Brain pericyte (primary cell): ENCODE measurements at places on chromosomes 6 and 20.

GRCh38 chr20:57829336-57829735, 119.5 kb upstream of the PMEPA1 start:
- DNase-seq: no peak

DNA sequence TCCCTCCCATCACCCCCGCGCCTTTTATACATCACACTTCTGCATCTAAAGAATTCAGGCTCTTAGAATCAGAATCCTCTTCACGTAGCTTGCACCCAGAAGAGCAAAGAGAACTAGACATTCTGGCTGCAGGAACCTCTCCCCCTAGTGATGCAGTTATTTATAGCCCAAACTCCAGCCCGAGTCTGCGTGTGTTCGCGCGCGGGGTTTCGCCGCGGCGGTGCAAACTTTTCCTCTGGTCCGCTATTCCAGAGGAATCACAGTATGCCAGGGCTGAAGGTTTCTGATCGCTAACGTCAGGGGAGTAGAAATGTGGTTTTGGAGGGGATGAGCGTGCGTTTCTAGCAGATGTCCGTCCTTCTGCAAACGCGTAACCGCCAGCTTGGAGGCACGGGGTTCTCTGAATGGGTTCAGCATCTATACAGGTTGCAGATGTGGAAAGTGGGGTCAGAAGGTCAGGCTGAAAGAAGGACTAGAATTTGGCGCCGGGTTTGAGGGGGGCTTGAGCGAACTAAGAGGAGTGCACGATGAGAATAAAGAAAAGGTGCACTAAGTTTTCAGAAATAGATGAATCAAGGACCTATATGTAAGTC, 1.8 kb downstream of the EPHA7 start:
- no peak for DNase-seq

DNA sequence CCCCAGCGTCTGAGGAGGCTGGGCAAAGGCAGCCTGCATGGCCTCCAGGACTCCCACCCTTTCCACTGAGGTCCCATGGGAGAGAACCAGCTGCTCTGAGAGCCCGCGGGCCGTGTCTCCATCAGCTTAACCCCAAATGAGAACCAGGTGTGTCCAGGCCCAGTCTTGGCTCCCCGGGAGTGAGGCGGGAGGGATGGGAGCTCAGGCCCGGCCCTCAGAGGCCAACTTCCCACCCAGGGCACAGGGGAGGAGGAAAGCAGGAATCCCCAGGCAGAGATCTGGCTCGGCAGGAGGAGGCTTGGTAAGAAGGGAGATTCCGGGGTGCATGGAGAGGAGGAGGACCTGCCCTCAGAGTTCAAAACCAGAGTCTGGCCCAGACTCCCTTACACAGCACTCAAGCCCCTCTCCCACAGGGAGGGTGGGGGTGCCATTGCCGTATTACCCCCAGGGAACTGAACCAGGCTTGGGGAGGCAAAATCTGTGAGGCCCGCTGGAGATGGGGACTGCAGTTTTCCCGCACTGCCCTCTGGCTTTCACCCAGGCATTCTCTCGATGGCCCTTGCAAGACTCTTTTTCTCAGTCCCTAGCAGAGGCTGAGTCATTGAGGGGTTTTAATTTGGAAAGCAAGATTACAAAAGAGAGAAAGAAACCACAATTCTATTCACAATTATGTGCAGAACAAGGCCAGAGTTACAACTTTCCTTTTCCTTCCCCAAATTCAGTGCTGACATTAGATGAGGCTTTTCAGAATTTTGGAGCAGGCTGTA, 17.1 kb downstream of the FOXF2 start:
- no peak for DNase-seq

DNA sequence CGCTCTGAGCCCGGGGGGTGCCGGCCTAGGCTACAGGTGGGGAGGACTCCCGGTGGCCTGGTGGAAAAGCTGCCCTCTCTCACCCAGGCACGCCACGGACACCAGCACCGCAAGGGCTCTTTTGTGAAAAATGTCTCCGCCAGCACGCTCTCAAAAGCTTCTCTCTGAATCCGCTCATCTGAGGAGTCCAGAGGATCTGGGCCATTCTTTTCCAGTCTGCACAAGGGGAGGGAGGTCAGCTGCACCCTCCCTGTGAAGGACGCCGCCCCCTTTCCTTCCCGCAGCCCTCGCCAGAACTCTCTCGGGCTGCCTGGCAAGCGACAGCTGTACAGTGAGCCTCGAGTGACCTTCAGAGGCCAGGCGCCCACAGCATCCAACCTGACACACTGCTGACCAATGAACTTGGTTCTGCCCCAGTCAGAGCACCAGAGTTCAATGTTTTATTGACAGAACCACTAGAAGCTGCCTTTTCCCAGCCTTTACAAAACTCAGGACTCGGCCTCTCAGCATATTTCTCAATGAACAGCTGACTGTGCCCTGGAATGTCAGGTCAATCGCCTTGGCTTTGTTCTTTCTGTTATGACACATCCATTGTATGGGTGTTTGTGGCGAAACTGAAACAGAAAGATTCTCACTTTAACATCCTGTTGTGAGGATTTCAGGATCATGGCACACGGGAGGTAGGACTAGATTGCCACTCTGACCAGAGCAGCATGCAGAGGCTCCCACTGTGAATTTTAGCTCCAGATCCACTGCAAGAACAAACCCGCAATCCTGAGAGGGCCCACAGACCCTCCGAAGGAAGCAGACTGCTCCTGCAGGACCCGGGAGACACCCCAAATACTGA, 26.7 kb downstream of the SERPINB9 start:
- peak; percentile 86 for DNase-seq

DNA sequence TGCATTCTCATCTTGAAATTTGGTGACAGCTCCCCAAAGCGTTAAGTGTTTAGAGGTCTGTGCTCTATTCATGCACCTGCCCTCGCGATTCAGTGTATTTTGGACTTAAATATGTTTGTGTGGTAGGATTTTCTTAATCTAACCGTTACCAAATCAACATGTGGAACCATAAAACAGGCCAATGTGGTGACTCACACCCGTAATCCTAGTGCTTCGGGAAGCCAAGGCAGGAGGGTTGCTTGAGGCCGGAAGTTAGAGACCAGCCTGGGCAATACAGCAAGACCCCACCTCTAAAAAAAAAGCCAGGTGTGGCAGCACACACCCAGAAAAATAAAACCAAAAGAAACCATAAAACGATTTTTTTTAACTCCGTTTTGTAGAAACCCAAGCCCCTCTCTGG, 31.5 kb downstream of the PYGB start:
- no peak for DNase-seq

- DNase-seq: peak; percentile 21
These were observed 97.2 kb downstream of the KIF16B start for GRCh38 chr20:16476032-16476431.

DNA sequence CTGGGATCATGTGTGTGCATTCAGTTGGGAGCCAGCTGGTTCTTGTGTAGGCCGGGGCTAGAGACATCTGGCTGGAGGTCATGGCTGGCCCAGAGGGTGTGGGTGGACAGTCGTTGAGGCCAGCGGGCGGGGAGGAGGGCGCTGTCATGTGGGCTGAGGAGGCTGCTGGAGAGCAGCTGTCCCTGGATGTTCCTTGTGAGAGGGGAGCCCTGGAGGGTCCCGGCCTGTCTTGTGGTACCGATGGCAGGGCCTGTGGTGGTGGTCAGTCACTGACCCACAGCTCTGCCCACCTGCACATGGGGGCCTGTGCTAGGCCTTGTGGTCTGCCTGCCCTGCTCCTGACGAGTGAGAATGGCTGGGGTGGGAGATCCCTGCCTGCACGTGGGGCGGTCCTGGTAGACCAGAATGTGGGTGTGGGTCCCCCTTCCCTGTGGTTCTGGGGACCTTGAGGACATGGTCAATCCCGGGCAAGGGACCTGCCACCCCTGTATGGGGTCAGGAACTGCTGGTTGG, 1.9 kb upstream of the C20orf204 start:
- no peak for DNase-seq

GRCh38 chr6:156554160-156554559, 223.0 kb upstream of the ARID1B start:
- no peak for DNase-seq

GRCh38 chr20:60060006-60060557, 101.9 kb downstream of the CDH26 start:
- DNase-seq: no peak

DNA sequence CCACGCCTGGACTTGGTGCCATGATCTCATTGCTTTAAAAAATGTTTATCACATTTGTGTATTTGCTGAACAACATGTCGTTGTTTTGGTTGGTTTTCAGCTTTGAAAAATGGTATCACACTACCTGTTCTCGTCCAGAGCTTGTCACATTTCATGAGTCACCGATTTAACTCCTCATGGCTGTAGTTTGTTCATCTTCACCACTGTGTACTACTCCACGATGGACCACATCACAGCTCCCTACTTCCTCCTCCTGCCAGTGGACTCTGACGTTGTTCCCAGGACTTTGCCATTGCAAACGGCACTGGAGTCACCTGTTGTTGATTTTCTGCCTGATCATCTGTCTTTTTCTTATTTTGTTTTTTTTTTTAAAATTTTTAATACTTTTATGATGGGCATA, 157.7 kb downstream of the ERMARD start:
- DNase-seq: no peak

- no peak for DNase-seq
These were observed 604 bp upstream of the RAB5IF start for GRCh38 chr20:36604952-36605398.

DNA sequence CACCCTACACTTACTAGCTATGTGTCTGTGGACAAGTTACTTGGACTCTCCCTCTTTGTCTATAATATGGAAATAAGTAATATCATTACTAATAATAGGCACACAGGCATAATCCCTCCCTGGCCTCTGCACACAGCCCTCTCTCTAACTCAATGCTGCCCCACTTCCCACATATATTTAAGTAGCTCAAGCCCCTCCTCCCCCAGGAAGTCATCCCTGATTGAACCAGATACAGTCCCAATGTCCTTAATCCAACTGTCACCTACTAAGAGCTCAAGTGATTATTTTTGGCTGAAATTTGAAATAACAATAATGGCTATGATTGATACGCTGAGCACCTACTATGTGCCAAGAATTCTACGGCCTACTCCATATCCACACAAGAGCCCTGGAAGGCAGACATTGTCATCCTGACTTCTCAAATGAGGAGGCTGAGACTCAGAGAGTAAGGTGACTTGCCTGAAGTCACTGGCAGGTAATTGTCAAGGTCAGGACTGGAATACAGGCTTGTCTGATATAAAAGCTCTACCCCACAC, 29.4 kb downstream of the MRPL14 start:
- no peak for DNase-seq

DNA sequence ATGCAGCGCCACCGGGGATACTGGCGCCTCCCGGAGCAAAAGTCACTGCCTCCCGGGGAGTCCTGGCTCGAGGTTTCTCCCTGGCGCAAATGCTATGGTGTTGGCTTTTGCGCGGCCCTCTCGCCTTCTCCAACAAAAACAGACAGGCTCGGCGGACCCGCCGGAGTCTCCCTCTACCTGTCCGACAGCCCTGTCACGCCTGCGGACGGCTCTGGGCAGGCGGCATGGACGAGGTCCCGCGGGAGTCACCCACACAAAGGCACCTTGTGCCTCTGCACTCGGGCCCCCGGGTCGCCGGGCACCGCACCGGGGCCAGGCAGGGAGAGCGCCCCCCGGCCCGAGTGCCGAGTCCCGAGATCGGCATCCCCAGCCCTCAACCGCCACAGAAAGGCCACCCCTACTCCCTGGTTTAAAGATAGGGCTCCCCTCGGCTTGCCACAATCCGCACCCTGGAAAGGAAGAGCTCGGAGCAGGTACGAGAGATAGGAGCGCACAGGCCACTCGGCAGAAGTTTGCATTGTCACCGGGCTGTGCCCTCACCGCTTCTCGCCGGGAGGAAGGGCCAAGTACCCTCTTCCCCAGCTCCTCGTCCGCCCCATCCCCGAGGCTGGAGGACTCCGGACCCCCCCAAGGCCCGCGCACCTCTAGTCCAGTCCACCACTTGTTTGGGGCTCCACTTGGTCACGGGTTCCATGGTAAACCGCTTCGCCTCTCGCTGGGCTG, 903 bp downstream of the CNKSR3 start:
- no peak for DNase-seq

GRCh38 chr20:56518126-56518525, 6.4 kb upstream of the FAM209A start:
- no peak for DNase-seq

- DNase-seq: no peak
These were observed 37.4 kb upstream of the FAM83C start for GRCh38 chr20:35329435-35330139.

DNA sequence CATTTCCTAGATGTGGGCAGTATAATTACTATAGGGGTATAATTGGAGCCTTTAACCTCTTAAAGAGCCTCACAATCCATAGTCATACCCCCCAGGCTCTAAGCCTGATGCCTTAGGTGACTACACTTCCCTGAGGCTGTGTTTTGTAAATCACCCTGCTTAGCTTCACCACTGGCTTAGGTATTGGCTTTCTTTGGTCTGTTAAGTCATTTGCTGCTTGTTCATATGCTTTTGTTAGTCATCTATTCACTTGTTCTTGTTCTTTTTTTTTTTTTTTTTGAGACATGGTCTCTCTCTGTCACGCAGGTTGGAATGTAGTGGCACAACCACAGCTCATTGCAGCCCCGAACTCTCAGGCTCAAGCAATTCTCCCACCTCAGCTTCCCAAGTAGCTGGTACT, 26.7 kb downstream of the KAT14 start:
- DNase-seq: no peak

DNA sequence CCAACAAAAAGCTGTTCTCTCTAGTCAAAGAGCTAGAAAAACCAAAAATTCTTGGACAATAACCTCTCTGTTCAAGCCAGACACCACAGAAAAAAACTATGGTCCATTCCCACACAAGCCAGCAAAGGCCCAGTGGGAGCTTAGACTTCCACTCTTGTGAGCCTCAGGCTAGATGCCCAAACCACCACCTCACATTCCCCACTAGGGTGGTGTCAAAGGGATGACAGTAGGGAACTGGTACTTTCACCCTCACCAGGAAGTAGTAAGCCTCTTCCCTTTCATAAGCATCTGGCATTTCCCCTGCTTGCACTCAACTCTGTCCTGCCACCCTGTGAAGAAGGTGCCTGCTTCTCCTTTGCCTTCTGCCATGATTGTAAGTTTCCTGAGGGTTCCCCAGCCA, 58.4 kb upstream of the RNF217 start:
- DNase-seq: no peak

DNA sequence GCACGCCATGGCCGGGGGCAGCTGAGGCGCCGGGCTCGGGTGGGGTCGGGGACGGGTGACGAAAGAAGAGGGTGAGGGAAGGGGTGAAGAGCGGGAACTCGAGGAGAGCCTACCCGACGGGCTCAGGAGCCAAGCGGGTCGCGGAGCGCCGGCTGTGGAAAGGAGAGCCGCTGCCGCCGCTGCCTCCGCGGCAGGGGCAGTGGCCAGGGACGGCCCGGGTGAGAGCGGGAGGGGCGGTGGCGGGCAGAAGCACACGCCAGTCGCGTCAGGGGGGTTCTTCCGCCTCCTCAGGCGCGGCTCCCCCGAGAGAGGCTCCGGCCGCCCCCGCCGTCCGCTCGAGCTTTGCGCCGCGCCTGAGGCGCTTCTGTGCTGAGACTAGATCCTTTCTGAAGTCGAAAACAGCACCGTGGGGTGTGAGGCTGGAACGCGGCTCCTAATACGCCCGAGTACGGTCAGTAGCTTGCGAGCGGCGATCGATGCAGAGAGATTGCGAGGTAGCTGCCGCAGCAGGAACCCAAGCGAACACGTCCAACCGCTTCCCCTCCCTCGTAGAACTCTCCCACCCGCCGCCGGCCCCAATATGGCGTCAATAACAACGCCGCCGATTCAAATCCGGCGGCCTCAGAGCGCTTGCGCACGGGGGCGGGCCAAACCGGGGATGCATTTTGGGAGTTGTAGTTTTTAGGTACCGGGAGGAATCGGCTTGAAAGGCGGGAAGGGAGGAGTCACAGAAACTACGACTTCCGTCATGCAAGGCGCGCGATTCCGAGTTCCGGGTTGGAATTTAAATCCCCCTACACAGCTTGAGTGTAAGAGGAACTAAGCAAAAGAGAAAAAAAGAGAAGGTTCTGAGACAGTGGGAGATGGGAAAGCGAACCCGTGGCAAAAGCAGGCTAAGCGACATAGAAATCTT, at the start of gene AKIRIN2:
AKIRIN2 (minus strand) TSS at position 558 of the 913 bp plus-strand sequence; CDS start at position 9, 549 bp downstream.
- DNase-seq: peak; percentile 98
